ENCODE measurements at places on chromosomes 2 and 18.

DNA sequence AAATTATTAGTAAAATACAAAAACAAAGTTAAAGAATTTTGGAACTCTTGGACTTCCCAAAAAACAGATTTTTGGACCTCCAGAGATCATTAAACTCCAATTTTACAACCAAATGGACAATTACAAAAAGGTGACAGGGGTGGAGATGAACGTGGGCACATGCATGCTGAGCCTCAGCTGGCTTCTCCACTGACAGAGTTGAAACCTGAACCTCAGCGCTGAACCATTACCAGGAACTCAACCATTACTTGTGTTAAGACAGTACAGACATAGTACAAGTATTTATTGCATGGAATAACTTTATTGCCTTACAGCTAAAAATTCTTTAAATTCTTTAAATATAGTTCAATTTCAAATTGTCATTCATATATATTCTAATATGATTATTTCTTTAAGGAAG lies 33.0 kb upstream of the KIDINS220 start:
- no peak for DNase-seq

GRCh38 chr2:20677301-20678085 lies 10.5 kb downstream of the GDF7 start:
- DNase-seq, result no peak

GRCh38 chr2:64454386-64455332 lies 697 bp downstream of the LGALSL start:
- peak; percentile 85 for DNase-seq

- DNase-seq, result no peak
Observed at GRCh38 chr18:76335859-76336640, 159.0 kb downstream of the ZNF516 start.

DNA sequence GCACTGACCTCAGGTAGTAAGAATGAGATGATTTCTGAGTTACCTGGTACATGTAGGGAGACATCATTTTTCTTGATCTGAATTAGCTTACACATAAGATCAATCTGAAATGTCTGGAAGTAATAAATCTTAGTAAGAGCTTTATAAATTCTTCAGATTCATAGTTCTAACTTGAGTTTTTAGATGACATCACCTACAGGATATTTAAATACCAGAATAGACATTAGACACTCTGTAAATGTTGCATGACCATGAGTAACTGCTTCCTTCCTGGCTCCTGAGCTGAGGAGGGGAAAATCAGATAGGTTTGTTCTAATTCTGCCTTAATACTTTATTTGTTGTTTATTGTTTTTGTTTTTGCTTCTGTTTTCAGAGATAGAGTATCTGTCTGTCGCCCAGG lies 181.8 kb downstream of the PHLPP1 start:
- DNase-seq, result no peak

DNA sequence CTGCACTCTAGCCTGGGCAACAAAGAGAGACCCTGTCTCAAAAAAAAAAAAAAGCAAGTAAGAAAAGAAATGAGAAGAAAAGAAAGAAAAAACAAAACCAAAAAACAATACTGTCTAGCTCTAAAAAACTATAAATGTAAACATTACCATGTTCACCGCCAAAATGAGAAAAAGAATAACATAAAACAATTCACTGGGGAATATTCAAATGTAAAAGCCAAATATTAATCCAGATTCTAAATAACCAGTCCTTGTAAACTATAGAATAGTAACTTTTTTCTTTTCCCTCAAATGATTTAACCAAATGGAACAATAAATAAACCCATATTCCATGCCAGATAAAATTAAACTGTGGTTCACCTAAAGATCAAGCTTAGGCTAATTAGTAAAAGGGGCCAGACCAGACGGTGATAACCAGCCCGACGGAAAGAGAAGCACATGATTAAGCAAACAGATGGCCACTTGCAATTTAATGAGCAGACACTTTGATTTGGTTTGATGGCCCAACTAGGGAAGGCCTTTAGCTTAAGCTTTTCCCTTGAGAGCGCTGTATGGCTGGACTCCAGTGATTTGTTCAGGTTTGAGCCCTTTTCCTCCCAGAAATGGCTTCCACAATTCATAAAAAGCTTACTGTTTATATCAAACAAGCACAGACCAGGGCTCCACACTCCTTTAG lies 39.4 kb upstream of the ZNF397 start:
- peak; percentile 73 for DNase-seq

GRCh38 chr18:8367217-8367988 lies 241.8 kb upstream of the RAB12 start:
- peak; percentile 54 for DNase-seq

DNA sequence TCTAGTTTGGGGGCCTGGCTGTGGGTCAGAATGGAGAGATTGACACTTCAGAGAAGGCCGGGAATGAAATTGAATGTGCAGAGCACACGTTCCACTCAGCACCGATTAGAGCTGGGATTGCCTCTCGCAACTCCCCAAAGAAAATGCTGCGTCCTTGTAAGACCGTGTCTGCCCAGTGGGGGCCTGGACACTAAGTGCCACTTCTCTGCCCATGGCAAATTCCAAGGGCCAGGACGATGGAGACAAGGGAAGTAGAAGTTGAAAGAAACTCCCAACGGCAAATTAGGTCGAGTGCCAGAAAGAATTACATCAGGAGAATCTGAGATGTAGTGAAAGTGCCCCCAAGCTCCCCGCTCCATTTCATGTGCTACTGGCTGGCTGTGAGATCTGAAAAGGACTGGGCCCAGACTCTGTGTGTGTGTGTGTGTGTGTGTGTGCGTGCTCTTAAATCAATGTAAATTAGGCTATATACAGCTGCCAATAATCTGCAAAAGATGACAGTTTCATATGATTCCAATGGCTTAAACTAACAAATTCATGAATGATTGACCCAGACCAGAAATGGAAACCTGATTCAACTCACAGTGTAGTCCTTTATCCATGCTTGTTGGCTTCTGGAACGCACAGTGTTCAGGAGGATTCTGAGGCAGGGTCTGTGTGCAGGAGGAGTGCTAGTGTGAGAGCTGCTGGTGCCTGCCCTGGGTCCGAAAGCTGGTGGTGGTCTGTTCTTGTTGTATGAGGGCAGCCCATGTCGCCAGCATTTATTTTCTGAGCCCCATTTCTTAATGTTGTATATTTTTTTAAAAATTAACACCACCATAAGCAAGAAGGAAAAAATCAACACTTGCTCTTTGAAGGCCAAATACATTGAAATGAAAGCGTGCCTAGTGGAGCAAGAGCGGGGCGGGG lies 234.3 kb downstream of the AGAP1 start:
- no peak for DNase-seq

GRCh38 chr2:162244541-162245031 lies 1.3 kb upstream of the FAP start:
- no peak for DNase-seq

DNA sequence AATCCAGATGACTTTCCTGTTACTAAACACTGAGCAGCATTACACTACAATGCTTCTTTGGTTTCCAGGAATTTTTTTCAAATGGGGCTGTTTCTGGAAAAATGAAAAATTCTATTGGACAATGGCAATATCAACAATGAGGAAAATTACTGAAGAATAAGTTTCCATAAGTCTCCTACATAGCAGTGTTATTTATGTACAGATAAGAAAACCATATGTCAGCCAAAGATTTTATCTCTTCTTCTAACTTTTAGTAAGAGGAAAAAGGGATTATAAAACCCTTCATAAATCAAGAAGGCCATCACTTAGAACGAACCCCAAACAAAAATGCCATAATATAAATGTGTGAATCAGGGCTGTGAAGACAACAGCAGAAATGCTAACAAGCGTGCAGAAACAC lies 31.6 kb upstream of the NOSTRIN start:
- DNase-seq, result no peak

DNA sequence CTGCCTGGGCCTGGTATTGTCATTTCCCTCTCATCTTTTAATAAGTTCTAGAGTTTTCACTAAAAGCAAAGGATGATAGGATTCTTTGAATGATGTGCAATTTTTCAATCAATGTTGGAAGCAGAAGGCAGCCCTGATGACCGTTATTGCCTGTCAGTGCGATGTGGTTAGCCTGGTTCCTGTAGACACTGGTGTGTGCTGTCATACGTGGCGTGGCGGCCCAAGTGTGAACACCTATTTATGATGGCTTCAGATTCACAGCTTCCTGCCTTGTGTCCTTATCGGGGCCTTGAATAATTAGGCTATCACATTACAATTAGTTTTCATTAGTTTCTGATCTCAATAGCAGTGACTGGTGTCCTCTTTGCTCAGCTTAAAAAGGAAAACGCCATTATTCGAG lies 218.5 kb downstream of the TPGS2 start:
- no peak for DNase-seq

DNA sequence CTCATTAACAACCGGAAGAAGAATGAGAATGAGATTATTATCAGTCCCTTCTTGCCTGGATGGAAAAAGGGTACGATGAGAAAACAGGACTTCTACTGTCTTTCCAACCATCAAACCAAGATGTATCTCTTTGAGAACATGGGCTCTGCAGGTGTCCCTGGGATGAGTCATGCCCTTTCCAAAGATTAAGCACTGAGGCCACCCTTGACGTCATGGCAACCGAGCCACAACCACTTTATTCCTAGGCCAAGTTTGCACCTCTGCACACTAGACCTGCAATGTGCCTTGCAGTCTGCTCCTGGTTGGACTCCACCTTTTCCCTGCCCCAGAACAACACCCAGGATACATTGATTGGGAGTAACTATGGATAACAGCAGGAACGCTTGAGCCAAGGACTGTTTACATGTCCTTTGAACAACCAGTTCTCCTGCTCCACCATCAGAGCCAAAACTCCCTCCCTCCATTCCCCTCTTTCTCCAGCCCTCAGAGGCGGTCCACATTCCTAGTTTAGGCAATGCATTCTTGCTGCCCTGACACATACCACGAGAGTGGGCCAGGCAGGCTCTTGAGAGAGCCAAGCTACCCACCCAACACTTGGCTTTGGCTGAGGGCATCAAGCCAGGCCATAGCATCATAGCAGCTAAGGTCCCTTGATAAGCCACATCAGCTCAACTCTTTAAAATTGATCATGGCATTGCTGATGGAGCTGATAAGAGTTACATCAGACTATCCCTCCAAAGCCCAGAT lies 310.7 kb downstream of the TNS1 start:
- peak; percentile 11 for DNase-seq

DNA sequence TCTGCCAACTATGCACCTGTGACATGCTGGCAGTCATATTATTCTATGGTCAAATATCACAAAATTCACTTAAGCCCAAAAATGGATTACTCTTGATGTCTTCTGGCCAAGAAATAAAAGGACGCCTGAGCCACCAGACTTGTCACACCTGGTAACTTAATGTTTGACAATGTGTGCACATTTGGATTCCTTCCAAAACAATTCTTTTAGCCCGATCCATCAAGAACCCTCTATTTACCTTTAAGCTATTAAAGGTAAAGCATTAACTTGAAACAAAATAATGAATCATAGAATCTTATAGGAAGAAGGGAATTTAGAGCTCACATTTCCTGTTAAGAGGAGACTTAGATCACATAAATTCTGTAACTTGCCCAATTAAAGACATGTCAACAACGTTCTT lies 46.5 kb upstream of the NFU1 start:
- no peak for DNase-seq

DNA sequence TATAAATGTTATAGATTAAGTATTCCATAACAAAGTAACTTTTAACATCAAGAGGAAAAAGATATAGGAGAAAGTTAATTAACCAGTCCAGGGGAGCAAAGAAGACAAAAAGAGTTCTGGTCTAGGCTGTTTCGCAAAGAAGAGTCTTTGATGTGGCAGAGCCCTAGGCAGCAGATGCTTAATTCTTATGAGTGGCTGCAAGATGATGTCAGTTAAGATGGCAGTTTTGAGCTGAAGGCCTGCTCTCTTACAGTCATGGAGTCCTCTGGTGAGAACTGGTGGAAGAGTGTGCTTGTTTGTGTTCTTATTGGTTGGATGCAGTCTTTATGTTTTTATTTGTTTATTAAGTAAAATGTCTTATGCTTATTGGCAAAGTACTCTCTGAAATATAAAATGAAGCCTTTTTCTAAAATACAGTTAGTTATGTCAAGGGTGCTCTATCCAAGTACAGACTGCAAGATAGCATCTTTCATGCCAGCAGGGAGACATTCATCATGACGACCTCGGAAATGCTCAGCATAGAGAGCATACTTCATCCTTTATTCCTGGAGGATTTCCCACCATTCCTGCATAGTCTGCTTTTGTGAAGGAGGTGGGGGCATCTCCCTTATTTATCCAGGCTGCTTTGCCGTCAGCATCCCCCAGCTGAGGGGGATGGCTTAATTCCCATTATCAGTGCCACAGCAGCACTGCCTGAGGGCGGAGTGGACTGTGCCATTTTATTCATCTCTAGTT lies 38.9 kb upstream of the SERPINE2 start:
- no peak for DNase-seq

DNA sequence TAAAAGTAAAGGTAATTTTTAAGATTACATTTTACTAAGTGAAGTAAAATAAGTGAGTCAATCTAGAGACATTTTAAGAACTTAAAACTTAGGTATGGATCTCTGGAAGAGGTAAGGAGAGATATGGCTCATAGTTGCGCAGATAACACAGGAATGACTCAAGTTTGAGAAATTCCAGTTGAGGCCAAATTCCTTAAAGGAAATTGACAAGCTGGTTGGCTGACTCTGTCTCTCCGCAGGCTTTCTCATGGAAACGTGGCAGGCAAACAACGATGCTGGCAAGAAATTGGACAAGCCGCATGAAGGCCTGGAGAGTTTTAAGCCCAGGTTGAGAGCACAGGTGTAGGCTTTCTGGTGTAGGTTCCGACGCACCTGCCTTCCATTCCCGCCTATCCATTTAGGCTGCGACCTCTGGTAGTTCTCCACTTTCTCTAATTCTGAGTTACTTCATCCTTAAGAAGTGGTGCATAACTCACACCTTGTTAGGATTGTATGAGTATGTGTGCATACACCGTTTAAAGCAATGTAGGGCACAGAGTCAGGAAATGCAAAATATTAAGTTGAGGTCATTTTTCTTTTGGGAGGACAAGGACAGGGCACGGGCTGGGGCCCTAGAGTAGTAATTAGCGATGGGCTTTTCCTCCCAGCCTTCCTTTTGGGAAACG lies 589 bp upstream of the DAW1 start:
- DNase-seq, result no peak

DNA sequence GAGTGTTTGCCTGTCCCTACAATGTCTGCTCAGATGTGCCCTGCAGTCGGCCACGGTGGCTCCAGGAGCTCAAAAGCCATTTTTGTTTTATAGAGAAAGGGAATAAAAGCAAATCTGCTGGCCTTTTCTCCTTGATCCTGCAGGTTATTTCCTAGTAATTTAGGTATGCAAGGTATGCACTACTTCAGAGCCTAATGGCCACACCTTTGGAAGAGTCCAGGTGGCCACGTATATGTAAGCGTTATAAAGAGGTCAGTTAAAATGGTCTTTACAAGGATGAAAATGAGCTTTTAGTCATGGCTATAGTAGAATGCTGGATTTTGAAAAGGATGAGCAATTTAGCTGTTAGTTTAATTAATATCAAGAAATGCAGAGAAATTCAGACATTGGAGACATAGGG lies 81.7 kb downstream of the ARHGEF33 start:
- no peak for DNase-seq

GRCh38 chr18:37913051-37913450 lies 347.5 kb upstream of the CELF4 start:
- DNase-seq, result no peak

- DNase-seq, result no peak
Observed at GRCh38 chr2:5982193-5982902, 290.2 kb downstream of the SOX11 start.

GRCh38 chr2:127508631-127509034 lies 17.7 kb downstream of the IWS1 start:
- DNase-seq, result no peak

- no peak for DNase-seq
Observed at GRCh38 chr2:229798446-229799155, 84.2 kb upstream of the DNER start.
